ENCODE measurements at places on chromosomes 13 and 19.

DNA sequence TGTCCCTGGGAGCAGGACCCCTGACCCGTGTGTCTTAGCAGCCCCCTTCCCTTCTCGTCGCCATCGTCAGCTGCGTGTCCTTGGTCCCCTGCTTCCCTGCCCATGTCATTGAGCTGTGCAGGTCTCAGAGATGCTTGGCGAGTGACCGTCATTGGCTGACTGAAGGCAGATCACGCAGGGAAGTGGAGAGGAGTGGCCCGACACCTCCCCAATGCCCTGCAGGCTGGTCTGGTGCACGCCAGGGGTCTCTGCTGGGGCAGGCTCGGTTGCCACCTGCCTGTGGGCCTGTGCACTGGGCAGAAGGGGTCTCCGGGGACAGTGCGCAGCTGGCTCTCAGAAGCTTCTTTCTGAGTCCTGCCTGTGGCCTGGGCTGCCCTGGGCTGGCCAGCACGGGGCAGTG is 6.2 kb downstream of the GNA11 start:
- DNase-seq, result no peak

DNA sequence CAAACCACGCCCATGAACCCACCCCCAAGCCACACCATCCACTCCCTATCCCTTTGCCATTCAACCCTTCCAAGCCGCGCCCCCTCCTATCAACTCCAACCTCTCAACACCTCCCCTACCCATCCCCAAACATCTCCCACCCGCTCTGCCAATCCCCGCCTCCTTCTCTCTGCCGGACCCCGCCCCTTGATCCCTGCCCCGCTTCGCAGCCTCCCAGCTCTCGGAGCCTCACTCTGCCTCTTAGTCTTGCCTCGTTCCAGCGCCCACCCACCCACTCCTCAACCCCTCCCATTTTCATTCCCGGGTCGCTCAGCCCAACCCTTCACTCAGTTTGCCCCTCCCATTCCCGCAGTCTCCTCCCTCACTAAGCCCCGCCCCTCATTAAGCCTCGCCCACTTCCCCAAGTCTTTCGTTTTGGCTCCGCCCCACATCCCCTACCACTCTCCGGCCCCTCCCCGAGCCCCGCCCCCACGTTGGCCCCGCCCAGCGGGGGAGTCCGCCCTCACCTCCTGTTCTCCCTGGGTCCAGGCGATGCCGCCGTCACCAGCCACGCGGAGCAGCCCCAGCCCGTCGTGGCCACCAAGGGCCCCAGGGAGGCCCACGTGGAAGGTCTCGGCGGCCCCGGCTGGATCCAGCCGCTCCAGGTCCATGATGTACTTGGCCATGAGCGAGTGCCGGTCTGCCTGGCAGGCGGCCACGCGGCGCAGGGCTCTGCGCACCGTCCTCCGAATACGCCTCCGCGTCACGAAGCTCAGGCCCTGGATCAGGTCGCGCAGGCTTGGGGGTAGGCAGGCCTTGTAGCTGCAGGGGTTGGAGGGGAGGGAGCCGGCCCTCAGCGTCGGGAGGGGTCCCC is 5.7 kb downstream of the JAK3 start:
- DNase-seq, result peak; percentile 40

DNA sequence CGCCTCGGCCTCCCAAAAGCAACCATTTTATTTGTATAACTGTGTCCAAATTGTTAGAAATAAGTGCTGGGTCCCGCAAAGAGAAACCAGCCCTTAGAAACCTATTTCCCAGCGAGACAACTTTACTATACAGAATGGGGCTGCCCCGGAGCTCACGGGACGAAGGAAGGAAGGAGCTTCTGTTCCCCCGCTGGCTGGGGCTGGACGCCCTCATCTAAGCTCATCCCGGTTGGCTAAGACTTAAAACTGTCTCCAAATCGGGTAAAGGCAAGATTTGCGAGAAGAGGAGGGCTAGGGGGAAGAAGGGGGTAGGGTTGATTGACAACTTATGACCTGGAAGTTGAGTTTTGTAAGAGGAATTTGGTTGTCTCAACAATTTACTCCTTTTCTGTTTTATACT is 12.3 kb upstream of the BSG start:
- DNase-seq, result no peak

- DNase-seq, result no peak
Observed at GRCh38 chr19:16144216-16144581, 714 bp downstream of the HSH2D start.

DNA sequence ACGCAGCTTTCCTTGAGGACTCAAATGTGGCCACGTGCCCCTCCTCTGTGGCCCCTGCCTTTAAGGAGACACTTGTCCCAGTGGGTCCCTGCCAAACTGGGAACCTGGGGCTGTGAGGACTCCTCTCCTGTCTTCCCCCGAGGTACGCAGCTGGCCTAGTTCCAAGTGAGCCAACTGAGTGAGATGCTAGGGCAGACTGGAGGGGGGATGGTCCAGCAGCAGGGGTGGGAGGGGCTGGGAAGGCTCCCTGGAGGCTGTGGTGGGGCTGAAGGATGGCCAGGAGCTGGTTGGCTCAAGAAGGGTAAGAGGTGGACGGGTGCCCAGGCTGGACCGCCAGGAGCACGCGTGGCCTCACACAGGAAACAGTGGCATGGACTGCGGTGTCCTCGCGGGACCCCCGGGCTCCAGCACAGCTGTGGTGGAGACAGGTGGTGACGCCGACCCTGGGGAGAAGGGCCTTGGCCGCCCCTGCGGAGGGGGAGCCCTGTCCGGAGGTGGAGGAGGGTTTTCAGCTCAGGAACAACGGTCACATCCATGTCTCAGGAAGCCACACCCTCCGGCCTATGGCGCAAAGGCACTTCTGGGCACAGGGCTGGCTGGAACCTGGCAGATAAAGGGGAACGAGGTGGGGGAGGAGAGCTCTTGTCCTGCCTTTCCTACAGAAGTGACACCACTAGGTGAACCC is 45.8 kb downstream of the MLLT1 start:
- no peak for DNase-seq

DNA sequence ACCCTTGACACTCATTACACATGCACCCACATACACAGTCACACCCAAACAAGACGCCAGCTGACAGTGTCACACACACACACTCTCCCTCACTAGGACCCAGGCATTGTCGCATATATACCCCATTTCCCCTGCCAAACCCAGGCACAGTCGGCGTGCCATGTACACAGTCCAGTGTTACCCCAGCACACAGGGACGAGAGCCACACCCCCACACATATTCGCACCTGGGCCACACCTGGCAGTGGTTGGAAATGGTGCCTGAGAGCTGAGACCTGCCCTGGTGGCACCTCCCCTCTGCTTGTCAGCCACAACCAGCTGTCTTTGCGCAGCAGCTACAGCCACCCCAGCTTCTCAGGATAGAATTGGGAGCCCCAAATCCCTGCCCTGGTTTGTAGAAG is 9.0 kb downstream of the NFIX start:
- no peak for DNase-seq

DNA sequence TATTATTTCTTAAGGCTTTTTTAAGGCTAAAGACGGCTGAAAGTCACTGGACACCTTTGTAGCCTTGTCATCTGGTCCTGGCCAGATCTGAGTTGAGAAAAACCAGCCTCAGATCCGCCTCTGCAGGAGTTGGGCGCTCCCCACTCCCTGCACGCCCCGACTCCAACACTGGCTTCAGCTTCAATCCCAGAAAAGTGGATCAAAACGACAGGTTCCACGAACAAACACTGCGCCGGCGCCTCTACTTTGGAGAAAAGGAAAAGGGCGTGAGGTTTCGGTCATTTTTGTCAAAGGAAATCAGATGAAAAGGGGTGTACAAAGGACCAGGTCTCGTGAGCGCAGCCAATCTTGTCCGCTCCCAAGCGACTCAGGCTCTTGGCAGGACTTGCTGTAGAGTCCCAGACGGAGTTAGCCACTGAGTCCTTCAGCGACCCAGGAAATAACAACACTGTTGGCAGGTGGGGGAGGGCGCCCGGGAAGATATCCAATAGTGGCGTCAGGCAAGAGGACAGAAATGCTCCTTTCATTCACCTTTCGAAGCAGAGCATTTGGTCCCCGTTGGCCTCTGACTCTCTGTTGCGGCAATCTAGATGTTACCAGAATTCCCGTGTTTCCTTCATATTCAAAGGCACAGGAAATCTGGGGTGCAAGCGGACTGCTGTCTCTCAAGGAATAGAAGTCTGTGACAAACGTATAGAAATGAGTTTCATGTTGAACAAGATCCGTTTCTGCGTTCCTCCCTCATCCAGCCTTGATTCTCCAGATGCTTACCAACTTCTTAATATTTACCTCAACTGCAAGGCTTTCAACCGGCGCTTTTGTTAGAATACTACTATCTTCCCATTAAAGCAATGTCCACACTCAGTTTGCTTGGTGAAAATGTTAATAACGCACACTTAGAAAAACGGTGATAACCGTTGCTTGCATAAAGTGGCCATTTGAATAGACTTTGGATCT is 1.8 kb upstream of the CCNA1 start:
- no peak for DNase-seq

GRCh38 chr19:661427-662196 is 1.4 kb downstream of the RNF126 start:
- peak; percentile 50 for DNase-seq

GRCh38 chr13:24282256-24282655 is 27.1 kb upstream of the C1QTNF9 start:
- no peak for DNase-seq

DNA sequence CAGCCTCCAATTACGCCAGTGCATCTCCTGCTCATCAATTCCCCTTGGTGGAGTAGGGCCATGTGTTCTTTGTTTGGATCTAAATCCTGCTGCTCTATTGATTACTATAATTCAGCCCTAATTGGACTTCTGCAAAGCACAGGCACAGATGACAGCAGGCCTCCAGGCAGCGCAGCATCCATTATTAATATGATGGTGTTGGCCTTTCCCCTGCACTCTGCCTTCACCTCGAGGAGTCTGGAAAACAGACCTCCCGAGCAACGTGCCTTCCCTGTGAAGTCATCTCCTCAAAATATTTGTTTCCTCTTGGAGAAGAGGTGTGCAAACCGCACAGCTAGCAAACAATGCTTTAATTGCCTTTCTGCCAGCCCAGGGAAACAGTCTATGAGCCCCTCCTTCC is 92.5 kb downstream of the UQCRFS1 start:
- no peak for DNase-seq

DNA sequence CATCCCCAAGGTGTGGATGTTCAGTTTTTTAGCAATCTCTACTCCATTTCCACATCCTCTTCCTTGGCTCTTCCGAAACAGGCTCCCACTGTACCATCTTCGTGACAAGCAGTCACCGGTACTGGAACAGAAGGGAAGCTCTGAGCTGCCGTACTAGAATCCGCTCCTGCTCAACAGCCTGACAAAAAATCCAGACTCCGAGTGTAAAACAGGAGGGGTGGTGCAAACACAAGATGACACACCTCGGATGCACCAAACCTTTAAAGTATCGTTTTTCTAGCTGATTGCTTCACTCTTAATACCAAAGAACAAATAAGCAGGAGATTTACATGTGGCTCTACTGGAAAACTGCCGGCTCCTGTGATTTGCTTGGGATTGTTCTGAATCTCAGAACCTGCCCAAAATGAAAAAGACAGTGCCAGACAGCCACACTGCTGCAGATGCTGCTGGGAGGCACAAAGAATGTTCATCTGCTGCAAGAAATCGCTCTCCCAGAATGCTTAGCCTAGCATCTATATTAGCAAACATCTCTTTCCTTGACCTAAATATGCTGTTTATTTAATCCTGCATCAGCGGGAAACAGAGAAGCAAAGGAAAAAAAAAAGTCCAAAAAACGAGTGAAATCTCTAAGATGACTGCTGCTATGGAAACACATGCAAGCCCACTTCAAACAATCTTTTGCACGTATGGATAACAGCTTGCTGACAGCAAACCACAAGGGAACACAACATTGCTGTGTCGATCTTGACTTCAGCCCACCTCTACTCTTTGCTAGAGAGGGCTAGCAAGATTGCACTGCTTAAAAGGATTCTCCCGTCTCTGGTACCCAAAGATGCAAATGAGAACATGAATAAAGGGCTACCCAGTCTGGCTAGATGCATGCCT is 38.0 kb upstream of the DOCK9 start:
- DNase-seq, result no peak

GRCh38 chr13:20708216-20708615 is 4.7 kb downstream of the IL17D start:
- no peak for DNase-seq

GRCh38 chr13:39402221-39402970 is 200.6 kb downstream of the LHFPL6 start:
- no peak for DNase-seq

GRCh38 chr13:44796597-44797490 is 192.4 kb downstream of the NUFIP1 start:
- no peak for DNase-seq

DNA sequence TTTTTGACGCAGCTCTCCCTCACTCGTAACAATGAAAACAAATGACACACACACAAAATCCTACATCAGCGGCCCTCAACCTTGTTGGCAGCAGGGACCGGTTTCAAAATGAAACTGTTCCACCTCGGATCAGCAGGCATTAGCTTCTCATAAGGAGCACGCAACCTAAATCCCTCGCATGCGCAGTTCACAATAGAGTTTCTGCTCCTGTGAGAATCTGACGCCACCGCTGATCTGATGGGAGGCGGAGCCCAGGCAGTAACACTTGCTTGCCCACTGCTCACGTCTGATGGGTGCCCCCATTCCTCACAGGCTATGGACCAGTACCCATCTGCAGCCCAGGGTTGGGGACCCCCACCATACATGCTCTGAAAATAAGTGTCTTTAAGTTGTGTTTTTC is 43.4 kb downstream of the DHRS12 start:
- DNase-seq, result no peak

DNA sequence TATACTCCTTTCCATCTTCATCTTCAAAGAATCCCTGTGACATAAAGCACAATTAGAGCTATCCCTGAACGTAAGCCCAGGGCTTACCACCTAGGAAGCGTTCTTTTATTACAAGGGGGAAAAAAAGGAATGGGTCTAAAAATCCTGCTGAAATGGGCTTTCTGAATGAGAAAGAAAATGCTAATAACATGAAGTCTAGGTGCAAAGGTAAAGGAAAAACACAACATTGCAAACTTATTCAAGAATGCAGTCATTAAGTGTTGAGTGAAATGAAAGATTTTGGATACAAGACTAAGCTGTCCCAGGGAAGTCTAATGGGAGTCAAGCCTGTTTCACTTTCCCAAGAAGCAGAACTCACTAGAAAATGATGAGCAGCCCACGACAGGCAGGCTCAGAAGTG is 55.3 kb upstream of the SLC15A1 start:
- no peak for DNase-seq

DNA sequence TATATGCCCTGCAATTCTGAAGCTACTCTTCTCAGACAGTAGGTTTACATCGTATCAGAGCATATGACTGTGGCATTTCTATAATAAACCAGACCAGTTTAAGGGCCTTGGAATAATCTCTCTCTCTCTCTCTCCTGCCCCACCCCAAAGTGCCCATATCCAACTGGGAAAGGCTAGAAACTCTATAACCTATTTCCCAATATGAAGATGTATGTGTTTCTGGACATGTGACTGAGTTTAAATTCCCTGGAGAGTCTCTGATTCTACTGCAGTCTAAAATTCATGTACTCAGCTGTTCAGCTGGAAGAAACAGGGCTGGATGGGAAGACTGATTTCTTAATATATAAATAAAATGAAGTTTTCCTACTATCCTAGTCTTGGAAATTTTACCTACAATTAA is 91.9 kb upstream of the MBNL2 start:
- no peak for DNase-seq

GRCh38 chr13:72536714-72537394 is 190.6 kb downstream of the MZT1 start:
- DNase-seq, result no peak
